Mucosa of descending colon (tissue), 3 donors: ENCODE measurements at places on chromosomes 5 and 9.
A peak's percentile ranks its signal among the peaks of the same experiment; 100 is the strongest.

DNA sequence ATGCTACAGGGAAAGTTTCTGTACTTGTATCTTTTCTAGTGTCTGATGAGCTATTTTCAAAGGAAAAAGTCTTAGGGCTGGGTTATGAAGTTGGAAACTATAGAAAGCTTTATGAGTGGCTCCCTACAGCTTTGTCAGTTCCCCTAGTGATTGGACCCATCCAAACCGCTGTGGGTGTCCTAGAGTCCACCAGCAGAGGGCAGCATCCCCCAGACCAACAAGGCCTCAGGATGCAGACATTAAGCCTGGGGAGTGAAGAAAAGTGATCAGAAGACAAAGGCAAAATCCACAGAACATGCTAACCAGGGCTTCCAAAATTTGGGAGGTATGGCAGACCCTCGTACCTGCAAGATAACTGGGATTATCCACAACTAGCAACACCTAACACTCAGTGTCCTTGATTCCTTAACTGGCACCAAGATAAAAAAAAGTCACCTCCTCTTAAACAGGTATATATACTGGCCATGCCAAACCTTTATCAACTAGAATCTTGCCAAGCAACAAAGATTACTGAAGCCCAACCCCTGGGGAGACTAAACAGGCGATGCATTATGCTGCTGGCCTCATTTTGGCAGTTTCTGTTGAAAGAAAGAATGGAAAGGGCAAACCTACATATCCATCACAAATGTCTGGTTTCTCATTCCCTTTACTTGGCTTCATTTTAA is 110.4 kb upstream of the NR5A1 start:
- DNase-seq = peak; percentile 90

GRCh38 chr9:5326893-5327548 is 12.7 kb downstream of the RLN1 start:
- no peak for DNase-seq

DNA sequence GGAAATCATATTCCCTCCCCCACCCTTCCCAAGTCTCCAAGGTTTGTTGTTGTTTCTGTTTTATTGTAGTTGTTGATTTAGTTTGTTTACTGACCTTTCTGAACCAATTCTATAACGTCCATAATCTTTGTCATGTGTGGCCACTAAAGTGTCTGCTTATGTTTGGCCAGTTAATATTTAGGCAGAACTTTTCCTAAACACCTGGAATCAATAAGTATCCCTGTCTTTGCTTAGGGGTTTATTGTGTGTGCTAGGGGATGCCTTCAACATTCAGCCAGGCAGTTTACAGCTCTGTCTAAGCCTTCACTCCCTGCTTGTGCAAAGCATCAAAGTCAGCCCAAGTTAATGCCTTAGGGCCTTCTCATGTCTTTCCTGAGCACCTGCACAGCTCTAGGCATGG is 16.9 kb upstream of the LECT2 start:
- no peak for DNase-seq

DNA sequence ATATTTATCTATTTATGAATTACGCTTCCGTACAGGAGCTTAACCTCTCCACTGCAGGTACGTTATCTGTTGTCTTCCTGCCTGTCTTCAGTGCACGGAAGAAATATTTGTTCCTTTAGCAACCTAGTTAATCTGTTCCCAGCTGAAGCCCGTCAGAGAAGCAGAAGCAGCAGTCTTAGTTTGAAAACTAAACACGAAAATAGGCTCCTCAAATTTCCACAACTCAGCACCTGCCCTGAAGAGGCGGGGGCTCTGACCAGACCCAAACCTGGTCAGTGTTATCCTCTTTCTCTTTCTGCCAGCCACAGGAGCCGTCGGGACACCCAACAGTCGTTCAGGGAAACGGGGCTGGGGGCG is 462 bp downstream of the NUDCD2 start:
- no peak for DNase-seq

DNA sequence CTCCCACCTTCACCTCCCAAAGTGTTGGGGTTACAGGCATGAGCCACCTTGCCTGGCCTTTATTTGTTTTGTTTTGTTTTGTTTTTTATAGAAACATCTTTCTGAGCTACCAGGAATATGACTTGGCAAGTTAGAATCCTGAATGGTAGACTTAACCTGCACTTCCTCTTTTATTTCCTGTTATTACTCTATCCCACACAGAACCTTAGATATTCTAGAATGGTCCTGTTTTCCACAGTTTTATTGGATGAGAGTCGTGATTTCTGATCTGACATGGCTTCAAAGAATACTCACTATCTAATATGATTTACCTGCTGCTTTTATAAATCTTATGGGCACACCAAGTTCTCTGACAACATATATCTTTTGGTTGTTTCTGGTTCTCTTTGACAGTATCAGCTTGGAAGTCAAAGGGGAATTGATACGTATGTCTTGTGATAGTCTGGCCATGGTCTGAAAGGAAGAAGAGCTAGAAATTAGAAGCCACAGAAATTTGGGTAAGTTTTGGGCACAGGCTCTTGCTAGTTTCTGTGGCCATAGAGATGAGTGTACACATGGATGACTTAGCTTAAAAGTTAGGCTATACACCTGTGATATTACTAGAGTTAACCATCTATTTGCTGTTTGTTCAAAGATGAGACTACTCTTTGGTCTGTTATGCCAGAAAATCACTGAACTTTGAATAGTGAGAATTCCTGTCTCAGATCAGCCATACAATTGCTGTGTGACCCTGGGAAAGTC is 4.7 kb upstream of the PANK3 start:
- DNase-seq = no peak

- DNase-seq = no peak
Measured at GRCh38 chr5:75475364-75475763, 36.1 kb downstream of the CERT1 start.

- no peak for DNase-seq
Measured at GRCh38 chr5:24693609-24694008, 48.8 kb upstream of the CDH10 start.
